ENCODE measurements at places on chromosomes 5 and 9.

GRCh38 chr5:113047733-113048652, 71.4 kb downstream of the DCP2 start:
- DNase-seq, result no peak

- DNase-seq, result no peak
These were observed 26.4 kb downstream of the PSD2 start for GRCh38 chr5:139821806-139822552.

DNA sequence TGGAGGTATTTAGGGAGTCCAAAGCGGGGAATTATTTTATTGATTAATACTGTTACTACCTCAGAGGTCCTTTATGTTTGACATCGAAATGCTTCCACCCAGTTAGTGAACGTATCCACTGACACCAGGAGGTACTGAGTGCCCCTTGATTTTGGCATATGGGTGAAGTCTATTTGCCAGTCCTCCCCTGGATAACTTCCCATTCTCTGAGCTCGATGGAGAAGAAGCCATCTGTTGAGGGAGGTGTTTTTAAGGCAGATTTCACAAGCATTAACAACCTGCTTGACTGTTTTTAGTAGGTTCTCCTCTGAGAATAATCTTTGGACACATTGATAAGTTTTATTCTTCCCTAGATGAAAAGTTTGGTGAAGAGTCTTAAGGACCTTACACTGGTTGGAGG, 165.3 kb upstream of the NREP start:
- DNase-seq, result no peak

DNA sequence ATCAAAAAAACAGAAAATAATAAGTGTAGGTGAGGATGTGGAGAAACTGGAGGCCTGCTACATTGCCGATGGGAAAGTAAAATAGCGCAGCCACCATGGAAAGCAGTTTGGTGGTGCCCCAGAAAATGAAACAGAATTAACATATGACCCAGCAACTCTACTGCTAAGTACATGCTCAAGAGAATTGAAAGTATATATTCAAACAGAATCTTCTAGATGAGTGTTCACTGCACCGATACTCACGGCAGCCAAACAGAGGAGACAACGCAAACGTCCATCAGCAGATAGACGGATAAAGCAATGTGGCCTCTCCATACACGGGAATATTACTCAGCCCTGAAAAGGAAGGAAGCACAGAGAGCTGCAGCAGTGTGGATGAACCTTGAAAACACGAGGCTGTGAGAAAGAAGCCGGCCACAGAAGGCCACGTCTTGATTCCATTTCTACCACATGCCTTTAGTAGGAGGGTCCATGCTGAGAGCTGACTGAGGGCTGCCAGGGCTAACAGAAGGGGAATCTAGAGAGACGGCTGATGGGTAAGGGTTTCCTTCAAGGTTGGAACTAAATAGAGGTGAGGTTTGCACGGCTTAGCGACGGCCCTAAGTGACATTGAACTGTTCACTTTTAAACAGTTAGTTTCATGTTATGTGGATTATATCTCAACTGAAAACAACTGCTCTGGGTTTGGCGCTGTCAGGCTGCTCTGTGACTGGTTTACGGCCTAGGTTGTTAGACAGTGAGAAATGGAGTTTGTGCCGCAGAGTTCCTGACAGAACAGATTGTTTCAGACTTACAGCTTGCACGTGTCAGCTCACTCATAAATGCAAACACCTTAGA, 29.8 kb downstream of the AHRR start:
- DNase-seq, result no peak

DNA sequence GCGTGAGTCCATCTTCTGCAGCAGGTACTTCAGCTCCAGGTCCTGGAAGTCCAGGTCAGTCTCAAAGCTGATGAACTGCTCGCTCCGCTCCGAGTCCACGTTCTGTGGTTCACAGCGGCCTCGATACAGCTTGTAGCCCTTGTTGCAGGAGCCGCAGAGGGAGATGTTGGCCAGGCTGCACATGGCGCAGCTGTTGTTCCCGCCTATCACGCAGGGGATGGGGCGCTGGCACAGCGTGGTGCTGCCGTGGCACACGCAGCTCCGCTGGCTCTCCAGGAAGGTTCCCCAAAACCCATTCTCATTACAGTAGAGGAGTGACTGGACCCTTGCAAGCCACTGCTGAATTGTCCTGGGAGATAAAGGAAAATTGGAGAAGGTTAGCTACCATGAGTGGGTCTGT, 201.4 kb downstream of the BRINP1 start:
- DNase-seq, result no peak

Measured in CD4-positive, alpha-beta T cell treated with Interleukin-6 at 100 ng/mL for 8 hours (primary cell).